ENCODE measurements at places on chromosomes 7 and 10.

DNA sequence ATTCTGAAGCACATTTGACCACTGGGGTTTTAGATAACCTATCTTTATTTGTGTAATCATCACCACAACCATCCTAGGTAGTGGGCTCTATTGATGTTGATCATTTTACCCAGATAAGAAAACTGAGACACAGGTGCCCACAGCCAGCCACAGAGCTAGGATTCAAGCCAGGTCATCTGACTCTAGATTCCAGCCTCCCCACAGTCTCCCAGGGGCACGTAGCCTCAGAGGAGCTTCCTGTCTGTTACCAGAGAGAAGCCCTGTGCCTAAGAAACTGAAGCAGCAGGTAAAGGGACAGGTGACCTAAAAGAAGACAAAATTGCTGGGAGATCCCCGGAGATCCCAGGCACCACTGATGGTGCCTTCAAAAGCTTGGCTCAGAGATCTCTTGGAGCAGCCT, 55.8 kb downstream of the ALOX5 start:
- no peak for DNase-seq

DNA sequence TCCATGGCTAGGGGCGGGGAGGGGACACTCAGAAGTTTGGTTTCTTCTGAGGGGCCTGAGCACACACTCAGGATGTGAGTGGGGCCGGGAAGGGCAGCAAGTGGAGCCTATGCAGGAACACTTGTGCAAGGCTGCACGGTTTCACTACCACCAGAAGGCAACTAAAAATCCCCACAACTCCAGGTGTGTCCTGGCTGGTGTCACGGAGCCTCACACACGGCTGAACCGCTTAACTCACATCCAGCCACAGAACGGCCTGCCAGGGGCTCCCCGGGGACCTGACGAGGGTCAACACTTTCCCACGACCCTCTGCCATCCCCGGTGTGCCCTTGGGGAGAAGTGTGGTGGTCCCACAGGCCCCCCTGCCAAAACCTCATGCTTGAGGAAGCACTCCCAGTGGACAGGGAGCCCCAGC, 173.9 kb downstream of the ELFN1 start:
- DNase-seq: no peak

GRCh38 chr10:46216836-46217751, 69.7 kb upstream of the ANTXRL start:
- DNase-seq: no peak

- DNase-seq: no peak
Observed at GRCh38 chr7:26065652-26066051, 86.3 kb upstream of the NFE2L3 start.

DNA sequence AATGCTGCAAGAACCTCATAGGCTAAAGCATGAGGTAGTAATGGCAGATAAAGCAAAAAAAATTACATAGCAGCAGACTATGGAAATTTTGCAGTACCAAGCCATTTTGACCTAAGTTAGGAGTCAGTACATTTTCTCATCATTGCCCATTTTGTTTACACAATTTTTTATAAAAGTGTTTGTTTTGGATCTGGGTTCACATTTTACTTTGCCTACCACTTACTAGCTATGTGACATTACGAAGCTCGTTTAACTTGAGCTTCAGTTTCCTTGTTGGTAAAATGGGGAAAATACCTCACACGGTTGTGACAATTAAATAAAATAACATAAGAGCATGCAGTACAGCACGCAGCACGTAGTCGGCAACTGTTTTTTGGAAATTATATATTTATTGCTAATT, 99.6 kb downstream of the ADD3 start:
- no peak for DNase-seq

DNA sequence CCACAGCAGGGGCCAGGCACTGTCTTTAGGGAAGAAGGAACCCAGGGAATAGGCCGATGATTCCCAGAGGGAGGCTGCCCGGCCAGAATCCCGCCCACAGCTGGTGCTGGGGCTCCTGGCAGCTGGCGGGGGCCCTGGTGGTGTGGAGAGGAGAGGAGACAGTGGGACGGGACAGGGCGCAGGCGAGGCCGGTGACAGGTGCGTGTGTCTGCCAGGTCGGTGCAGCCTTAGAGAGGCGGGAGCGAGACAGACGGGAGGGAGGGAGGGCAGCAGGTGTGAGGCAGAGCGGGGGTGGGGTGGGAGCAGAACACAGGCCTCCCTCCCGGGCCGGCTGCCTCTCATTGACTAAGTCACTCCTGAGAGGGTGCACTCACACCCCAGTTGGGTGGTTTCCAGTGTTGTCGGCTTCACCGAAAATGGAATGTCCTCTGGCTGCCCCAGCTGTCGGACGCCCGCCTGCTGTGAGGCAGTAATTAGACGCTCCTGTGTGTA, 55.2 kb downstream of the ELFN1 start:
- DNase-seq: no peak

DNA sequence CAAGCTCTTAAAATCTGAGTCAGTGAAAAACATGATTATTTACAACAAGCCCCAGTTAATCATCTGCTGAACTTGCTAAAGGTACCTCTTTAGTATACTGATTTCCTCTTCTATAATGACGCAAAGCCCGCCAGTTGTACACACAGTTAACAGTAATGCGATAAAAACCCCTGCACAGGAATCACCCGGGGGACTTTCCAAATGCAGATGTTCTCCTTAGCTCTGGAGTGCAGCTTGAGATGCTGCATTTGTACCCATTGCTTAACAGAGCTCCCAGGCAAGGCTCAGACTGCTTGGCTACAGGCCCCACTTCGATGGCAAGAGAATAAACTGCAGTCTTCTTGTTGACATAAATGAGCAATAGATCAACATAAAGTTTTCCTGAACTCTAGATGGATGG, 279.6 kb upstream of the HGF start:
- no peak for DNase-seq

- DNase-seq: no peak
Observed at GRCh38 chr10:127210936-127211466, 14.6 kb upstream of the INSYN2A start.

- no peak for DNase-seq
Observed at GRCh38 chr10:86100581-86101061, 266.0 kb downstream of the GRID1 start.

DNA sequence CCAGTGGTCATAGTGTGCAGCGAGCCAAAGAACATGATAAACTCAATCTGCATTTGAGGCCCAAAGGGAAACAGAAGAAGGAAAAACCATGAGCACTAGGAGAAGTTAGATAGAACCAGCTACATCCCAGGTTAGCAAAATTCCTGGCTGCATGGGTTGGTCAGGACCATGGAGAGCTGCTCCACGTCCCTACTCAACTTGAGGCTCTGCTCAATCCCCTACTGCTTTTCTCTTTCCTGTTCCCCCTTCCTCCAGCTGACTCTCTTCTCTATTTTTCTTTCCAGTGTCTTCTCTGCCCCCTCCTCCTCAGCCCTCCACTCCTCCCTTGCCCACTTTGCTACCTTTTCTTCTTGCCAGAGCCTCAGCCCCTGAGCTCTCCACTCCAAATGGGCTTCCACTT, 21.9 kb upstream of the VSIR start:
- DNase-seq: no peak

DNA sequence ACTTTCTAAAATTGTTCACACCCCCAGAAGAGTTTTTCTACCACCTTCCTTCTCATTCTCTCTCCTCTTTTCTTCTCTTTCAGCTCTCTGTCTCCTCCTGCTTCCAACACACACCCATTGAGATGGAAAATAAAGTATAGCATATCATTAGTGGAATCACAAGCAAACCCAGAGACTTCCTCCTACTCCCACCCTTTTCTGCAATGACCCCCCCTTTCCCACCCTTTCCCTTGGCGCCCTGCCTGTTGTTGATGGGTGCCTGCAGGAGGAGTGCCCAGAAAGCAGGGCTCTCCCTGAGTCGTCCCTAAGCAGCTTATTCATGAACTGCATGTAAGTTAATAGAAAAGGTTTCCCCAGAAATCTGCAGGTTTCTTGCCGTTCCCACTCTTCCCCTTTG, 300.0 kb downstream of the PLXNA4 start:
- DNase-seq: no peak

- no peak for DNase-seq
Observed at GRCh38 chr7:104943502-104944343, 70.3 kb upstream of the KMT2E start.

- DNase-seq: no peak
Observed at GRCh38 chr10:102240467-102241031, 763 bp downstream of the PITX3 start.

GRCh38 chr7:39589323-39590111, 23.3 kb downstream of the YAE1 start:
- no peak for DNase-seq

- DNase-seq: no peak
Observed at GRCh38 chr10:16673443-16673842, 143.8 kb downstream of the RSU1 start.

- DNase-seq: no peak
Observed at GRCh38 chr7:27096768-27097514, 1.1 kb upstream of the HOXA1 start.
